ENCODE measurements at places on chromosomes 6 and 20.

DNA sequence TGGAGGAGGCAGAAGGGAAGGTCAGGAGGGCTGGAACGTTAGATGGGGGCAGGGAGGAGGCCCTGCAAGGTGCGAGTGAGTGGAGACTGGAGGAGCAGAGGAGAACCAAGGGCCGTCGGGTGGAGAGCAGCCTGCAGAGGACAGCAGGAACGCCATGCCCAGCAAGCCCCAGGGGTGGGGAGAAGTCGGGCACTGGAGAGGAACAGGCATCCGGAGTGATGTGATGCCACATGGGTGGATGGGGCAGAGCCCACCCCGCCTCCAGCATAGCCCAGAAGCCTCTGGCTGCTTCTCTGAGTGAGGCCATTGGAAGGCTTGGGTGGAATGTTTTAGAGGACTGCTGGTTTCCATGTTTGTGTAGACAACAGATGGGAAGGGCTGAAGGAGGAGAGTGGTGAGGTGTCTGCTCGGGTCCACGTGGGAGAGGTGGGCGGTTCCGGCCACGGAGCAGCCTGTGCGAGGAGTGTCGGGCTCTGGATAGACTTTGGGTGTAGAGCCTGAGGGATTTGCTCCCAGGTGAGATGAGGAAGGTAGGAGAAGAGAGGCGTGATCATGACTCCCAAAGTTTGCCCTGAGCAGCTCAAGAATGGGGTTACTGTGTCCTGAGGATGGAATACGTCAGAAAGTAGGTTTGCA is 221.4 kb downstream of the SMOC2 start:
- no peak for DNase-seq
- no peak overlapping the region for H3K4me3 ChIP-seq
- no peaks in the 10 kb centered on the region for H3K27me3 ChIP-seq

DNA sequence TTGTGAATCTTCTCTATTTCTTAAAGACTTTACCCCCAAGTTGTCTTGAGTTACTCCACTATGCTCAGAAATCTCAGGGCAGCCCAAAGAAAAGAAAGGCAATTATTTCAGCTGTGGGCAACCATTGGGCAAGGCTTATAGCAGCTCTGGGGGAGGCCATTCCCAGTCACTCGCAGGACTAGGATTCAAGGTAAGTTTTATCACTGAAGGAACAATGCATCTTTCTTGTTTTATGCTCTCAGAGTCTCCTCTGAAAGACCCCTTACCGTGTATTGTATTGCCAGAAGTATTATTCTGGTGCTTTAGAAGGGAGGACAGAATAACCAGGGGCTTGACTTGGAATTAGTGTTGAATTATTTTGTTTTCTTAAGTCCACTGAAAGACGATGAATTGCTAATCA is 586.3 kb upstream of the MAP3K7 start:
- DNase-seq, result no peak
- no peaks in the 10 kb centered on the region for H3K4me1 ChIP-seq
- no peak overlapping the region for H3K4me3 ChIP-seq
- no peaks in the 10 kb centered on the region for H3K36me3 ChIP-seq
- H3K27ac ChIP-seq, result no peak overlapping the region

GRCh38 chr20:51687108-51687507 is 81.1 kb downstream of the ATP9A start:
- no peak overlapping the region for H3K4me3 ChIP-seq
- no peaks in the 10 kb centered on the region for H3K27me3 ChIP-seq
- peaks cover 11% of the 10 kb centered on the region for H3K36me3 ChIP-seq
- H3K27ac ChIP-seq, result no peak overlapping the region

DNA sequence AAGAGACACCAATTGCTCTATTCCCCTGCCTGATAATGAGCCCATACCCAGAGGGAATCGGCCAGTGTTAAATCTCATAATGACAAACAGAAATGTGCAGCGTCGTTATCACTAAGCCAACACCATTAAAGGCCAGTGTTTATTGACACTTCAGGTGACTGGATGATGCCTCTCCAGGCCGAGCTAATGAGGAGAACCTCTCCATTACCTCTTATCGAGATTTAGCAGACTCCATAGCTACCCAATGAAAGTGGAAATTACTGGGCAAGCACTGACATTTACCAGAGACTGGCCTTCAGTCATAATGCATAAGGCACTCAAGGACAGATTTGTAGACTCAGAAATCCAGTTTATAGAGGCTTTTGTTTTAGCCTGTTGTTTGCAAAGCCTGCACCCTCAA is 669.5 kb downstream of the MAFB start:
- no peak overlapping the region for H3K4me3 ChIP-seq
- H3K36me3 ChIP-seq, result no peaks in the 10 kb centered on the region
- no peaks in the 10 kb centered on the region for H3K27me3 ChIP-seq
- no peak overlapping the region for H3K27ac ChIP-seq
- DNase-seq, result no peak
- no peaks in the 10 kb centered on the region for H3K4me1 ChIP-seq

GRCh38 chr20:11378252-11378651 is 539.4 kb upstream of the BTBD3 start:
- peaks cover 25% of the 10 kb centered on the region for H3K4me1 ChIP-seq
- no peak for DNase-seq
- H3K4me3 ChIP-seq, result no peak overlapping the region
- no peak overlapping the region for H3K27ac ChIP-seq
- H3K36me3 ChIP-seq, result no peaks in the 10 kb centered on the region

DNA sequence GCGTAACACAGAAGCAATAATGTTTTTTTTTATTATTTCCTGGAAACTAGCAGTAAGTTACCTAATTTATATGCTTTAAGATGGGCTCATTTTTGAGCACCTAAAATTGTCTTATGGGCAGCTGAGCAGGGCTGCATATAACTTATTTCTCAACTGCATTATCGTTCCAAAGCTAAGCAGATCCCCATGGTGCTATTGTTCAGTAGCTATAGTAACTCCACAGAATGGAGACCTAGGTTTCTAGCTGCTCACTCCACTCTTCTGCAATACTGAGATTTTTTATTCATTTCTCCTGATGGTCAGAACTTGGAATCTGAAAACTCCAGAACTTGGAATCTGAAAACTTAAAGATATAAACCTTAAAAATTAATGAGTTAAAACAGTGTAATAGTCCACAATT is 18.7 kb downstream of the CRISP1 start:
- H3K36me3 ChIP-seq, result no peaks in the 10 kb centered on the region
- H3K4me1 ChIP-seq, result no peaks in the 10 kb centered on the region
- DNase-seq, result no peak
- H3K4me3 ChIP-seq, result no peak overlapping the region
- no peak overlapping the region for H3K27ac ChIP-seq

DNA sequence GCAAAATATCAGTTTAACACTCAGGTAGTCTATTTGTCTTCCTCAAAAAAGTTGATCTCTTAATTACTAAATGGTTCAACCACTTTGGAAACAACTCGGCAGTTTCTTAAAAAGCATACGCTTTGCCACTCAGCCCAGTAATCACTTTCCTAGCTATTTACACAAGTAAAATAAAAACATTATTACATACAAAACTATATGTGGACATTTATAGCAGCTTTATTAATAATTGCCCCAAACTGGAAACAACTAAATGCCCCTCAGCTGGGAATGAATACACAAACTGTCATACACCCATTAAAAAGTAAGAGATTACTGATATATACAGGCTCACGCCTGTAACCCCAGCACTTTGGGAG is 7.4 kb downstream of the EEF1A1 start:
- H3K27ac ChIP-seq, result no peak overlapping the region
- H3K4me1 ChIP-seq, result peaks cover 9% of the 10 kb centered on the region
- DNase-seq, result no peak
- no peak overlapping the region for H3K4me3 ChIP-seq

GRCh38 chr20:22575087-22575721 is 9.2 kb downstream of the FOXA2 start:
- H3K27me3 ChIP-seq, result peaks cover 5% of the 10 kb centered on the region
- no peak overlapping the region for H3K27ac ChIP-seq
- no peak overlapping the region for H3K4me3 ChIP-seq
- no peaks in the 10 kb centered on the region for H3K4me1 ChIP-seq
- no peaks in the 10 kb centered on the region for H3K36me3 ChIP-seq

- no peak overlapping the region for H3K4me3 ChIP-seq
- no peak for DNase-seq
- H3K36me3 ChIP-seq, result no peaks in the 10 kb centered on the region
- H3K27me3 ChIP-seq, result no peaks in the 10 kb centered on the region
- peaks cover 8% of the 10 kb centered on the region for H3K4me1 ChIP-seq
These were observed 202.5 kb upstream of the MAN1A1 start for GRCh38 chr6:119552021-119552420.

DNA sequence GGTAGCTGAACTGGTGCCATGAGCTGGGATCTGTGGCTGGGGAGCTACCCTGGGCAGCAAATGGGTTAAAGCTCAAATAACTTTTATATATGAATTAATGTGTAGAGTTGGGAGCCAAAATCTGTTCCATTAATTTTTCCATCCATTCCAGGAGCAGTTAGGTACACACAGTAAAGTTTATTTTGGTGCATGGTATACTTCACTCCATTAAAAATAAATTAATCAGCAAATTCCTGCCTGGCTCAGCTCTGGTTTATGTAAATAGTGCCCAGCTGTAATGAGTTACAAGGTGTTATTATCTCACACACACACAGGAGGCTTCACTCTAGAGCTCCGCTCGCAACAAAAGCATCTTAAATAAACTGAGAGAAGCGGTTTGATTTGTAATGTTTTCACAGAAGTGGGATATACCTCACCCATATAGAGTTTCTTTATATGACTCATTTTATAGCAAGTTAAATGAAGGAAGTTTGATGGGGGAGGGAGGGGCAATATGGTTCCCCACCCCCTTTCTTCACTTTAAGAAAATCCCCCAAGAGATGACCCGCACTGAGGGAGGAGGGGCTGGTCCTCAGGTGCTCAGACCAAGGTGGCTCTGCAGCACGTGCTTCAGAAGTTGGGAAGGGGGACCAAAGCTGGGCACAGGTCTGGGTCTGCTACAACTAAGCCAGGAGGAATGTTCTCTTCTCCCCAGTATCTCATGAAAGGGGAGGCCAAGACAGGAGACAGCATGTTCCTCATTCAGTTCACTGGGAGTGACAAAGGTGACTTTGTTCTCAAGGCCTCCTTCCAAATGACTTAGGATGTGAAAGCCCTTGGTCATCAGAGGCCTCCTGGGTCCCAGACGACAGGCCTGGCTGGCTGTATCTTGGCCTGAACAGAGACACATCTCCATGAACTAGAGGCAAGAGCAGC is 10.5 kb upstream of the FAM83C start:
- H3K4me3 ChIP-seq, result no peak overlapping the region
- DNase-seq, result peak; percentile 91
- peak overlapping the region; percentile 96 for H3K27ac ChIP-seq
- no peaks in the 10 kb centered on the region for H3K27me3 ChIP-seq
- peaks cover 66% of the 10 kb centered on the region for H3K4me1 ChIP-seq

- no peak overlapping the region for H3K27ac ChIP-seq
- H3K27me3 ChIP-seq, result peaks cover 31% of the 10 kb centered on the region
- H3K4me1 ChIP-seq, result no peaks in the 10 kb centered on the region
- H3K36me3 ChIP-seq, result no peaks in the 10 kb centered on the region
- no peak overlapping the region for H3K4me3 ChIP-seq
- no peak for DNase-seq
These were observed 957 bp downstream of the PROKR2 start for GRCh38 chr20:5315807-5316187.

DNA sequence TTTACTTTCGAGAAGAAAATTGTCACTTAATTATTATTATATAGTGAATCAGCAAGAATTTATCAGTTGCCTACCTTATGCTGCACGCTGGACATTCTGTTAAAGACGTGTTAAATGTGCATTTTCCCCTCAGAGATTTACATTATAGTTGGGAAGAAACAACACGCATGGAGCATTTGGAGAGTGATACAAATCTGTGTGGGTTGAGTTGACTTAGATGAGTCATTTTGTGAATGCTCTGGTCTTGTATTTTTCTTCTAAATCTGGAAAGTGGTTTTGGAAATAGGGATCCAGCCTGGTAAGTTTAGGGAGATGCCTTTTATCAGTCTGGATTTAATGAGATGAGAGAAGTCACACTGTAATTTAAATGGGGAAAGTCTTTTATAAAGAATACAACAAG is 24.0 kb upstream of the SMIM26 start:
- peaks cover 63% of the 10 kb centered on the region for H3K36me3 ChIP-seq
- DNase-seq, result peak; percentile 75
- peak overlapping the region; percentile 43 for H3K27ac ChIP-seq
- peaks cover 27% of the 10 kb centered on the region for H3K4me1 ChIP-seq
- H3K4me3 ChIP-seq, result no peak overlapping the region

- H3K4me1 ChIP-seq, result no peaks in the 10 kb centered on the region
- no peaks in the 10 kb centered on the region for H3K36me3 ChIP-seq
- no peaks in the 10 kb centered on the region for H3K27me3 ChIP-seq
- H3K27ac ChIP-seq, result no peak overlapping the region
These were observed 20.7 kb upstream of the PKHD1 start for GRCh38 chr6:52108128-52108527.

DNA sequence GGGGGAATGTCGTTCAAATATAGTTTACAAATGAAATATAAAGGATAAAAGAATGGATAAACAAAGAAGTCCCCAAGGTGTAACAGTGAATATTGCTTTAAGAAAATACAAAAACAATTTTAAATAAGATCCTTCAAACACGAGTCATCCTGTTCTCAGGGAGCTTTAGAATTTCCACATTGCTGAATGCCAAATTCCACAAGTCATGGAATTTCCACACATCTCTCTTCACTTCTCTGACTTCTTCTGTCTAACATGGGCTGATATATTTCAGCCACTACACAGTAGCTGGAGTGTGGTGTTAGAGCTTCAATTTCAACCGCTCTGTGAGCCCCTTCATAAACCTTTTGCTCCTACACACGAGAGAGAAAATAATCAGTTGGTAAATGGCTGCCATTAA is 28.0 kb downstream of the IL22RA2 start:
- no peaks in the 10 kb centered on the region for H3K36me3 ChIP-seq
- DNase-seq, result no peak
- H3K4me3 ChIP-seq, result no peak overlapping the region
